Activated T-helper 1 cell treated with anti-CD3 and anti-CD28 coated beads, Interleukin-2, amount 50 U/mL, for 16 hours (primary cell): ENCODE measurements at places on chromosomes 13 and 19.

DNA sequence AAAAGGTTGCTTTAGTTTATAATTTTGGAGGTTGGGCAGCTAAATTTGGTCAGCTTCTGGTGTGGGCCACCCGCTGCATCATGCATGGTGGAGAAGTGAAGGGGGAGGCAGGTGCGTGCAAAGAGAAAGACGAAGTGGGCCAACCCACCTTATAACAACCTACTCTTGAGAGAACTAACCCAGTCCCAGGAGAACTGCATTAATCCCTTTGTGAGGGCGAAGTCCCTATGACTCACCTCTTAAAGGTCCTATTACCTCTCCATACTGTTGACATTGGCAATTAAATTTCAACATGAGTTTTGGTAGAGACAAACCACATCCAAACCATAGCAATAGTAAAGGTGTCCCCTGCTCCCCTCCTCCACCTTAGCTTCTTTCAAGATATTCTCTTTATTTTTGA is 7.7 kb upstream of the FGF9 start:
- DNase-seq: no peak

- no peak for DNase-seq
These were observed 2.0 kb downstream of the SPRY2 start for GRCh38 chr13:80338781-80339562.

DNA sequence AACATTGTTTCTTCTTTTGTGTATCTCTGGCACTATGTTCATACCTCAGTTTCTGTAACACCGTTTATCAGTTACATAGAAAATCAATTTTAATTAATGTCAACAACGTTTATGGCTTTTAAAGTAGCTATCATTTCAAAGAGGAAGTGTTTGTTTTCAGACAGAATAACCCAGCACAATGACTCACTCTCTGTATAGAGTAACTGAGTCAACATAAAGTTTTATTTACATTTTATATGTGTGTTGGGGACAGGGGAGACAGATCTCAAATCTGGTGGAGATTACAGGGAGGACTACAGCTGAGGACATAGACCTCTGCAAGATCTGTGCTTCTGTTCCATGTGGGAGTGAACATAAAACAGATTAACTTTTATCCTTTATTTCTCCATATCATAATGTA is 2590.1 kb downstream of the PCDH9 start:
- no peak for DNase-seq

- DNase-seq: no peak
These were observed 101.7 kb upstream of the SERP2 start for GRCh38 chr13:44271915-44272341.

DNA sequence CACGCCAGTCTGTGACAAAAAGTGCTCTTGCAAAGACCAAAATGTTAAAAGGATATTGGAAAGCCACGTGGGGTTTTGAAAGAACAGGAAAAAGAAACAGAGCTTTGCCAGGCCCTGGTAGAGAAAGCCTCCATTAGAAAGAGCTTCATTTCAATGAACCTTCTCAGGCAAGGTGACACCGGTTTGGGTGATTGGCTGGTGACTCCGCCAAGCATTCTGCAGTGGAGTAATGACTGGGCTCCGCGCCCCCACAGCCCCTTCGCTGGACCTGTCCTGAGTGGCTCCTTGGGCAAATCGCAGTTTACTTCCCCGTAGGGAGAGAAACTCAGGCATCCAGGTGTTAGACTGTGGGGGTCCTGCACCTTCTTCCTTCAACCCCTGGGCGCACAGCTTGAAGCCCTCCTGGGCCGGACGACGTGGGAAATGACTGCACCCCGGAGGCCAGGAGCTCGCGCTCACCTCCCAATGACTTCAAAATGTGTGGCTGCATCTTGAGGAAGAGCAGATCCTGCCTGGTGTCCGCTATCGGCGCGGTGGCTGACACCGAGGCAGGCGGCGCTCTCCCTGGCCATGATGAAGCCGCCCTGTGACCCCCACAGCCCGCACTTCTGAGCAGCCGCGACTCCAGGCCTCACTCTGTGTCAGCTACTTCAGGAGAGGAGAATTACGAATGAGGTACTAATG is 444.6 kb upstream of the SGCG start:
- no peak for DNase-seq

- DNase-seq: no peak
These were observed 27.5 kb upstream of the MIR17HG start for GRCh38 chr13:91319996-91320395.

DNA sequence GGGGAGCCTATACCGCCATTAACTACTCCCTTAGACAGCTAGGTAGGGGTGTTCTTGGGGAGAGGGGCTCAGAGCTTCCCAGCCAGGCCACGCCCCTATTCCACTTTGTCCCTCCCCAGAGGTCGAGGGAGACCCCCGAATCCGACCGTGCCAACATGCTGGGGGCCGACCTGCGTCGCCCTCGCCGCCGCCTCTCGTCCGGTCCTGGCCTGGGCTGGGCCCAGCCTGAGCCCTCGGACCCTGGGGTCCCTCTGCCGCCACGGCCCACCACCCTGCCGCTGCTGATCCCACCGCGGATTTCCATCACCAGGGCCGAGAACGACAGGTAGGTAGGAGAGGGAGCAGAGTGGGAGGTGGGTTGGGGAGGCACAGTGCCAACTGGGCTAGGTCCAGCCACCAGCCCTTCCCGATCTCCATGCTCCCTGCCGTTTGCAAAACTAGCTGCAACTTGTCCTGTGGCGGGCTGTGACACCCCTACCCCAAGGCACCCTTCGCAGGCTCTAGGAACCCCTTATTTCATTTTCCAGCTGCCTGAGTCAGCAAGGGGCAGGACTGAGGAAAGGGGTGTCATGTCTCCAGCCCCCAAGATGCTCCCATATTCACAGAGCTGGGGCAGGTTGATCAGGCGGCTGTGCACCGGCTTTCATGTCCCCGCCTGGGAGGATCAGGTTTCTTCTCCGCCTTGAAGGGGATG is 2.6 kb upstream of the PDE4A start:
- no peak for DNase-seq
